Small intestine (tissue), 16 donors: ENCODE measurements at places on chromosomes 1 and 21.

DNA sequence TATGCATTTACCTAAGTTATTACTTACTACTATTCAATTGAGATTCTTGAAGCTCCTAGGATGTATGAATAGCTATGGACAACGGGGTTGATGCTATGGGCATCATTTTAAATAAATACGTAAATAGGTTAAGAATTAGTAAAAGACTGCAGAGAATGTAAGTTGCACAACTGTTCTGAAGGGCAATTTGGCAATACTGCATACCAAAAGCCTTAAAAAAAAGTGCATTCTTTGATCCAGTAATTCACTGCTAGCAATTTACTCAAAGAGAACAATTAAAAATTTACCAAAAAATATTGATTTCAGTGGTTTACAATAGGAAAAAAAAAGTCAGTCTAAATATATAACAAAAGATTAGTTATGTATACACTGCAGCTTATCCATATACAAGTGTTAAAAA is 3.5 kb downstream of the ARPC5 start:
- DNase-seq = no peak

- peak; percentile 92 for DNase-seq
These were observed at the start of gene PGBD5 for GRCh38 chr1:230426246-230427093. TSS of gene PGBD5 (minus strand) at chr1:230426332. CDS start at chr1:230425928, 404 bp downstream.

DNA sequence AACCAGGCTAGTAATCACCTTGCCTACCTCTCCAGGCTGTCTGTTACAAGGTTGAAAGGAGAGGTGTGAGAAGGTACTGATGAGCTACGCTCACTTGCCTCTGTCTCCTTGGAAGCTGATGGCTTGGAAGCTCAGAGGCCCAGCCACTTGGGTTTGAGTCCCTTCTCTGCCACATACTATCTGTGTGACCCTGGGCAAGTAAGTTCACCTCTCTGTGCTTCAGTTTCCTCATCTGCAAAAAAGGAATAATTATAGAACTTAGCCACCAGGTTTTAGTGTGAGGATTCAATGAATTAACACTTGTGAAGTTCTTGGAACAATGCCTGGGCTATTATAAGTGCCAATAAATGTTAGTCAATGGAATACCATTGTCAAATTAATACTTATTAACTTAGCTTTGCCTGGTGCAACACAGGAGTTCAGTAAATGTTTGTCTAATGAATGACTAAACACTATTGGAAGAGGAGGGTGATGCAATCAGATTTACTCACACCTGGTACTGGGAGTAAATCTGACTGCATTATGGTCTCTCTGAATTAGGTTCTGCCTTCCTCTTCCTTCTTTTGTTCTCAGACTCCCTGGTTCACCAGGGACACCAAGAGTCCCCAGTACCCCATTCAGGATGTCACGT is 55.5 kb downstream of the TRABD2B start:
- peak; percentile 89 for DNase-seq

- DNase-seq = no peak
These were observed 5.3 kb upstream of the PFKL start for GRCh38 chr21:44294391-44295162.

- no peak for DNase-seq
These were observed 77.4 kb downstream of the S1PR1 start for GRCh38 chr1:101314244-101314643.

- DNase-seq = no peak
These were observed 81.1 kb upstream of the ADAR start for GRCh38 chr1:154689083-154689482.

DNA sequence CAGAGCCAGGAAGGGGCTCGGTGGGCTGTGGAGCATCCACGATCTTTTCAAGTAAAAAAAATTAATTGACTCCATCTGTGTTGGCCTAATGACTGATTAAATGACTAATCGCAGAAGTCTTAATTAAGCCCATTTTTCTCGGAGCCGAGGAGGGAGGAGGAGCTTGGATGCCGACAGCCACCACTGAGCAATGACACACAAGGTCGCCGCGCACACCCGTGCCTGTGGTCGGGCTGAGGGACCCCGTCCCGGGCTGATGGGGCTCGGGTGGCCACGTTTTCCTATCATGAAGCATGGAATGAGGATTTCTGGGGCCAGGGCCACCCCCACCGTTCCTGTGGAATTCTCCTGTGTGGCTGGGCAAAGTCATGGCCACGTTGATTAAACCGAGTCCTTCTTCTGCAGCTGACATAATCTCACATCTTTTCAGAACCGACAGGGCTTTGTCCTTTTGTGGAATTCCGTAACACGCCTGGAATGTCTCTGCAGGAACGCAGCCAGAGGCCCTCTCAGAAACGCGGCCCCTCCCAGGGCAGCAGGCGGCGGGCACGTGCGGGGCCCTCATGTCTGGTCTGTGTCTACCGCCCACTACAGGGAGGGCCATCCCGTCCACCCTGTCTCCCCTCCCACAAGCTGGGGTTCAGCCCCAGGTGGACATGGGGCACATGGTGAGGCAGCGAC is 60.7 kb downstream of the MORN1 start:
- peak; percentile 32 for DNase-seq

DNA sequence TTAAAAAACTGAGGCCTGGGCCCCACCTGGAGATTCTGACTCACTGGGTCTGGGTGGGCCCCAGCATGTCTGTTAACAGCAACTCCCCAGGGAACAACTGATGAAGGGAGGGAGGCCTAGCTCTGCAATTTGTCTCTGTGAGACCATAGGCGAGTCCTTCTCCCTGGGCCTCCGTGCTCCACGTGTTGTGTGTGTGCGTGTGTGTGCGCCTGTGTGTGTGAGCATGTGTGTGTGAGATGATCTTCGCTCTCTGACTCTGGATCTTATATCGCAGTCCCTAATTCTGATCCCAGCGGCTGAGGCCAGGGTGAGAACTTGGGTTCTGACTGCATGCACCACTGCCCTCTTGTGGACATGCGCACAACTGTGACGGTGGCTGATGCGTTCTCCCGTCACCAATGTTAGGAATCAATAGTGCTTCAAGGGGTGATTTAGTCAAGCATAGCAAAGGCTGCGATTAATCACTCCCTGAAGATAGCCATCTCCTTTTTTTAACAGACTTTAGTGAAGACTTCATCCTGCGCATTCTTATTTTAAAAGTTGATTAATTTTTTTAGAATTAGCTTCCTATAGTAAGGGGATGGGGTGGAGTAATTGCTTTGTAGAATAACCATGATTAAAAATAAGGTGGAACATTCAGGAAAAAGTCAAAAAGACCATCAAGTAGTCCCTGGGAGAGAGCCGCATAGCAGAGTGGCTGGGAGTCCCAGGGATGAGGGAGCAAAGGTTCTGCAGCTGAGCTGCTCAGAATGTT is 62.4 kb upstream of the USP24 start:
- DNase-seq = peak; percentile 84

GRCh38 chr1:172758259-172758658 is 99.4 kb downstream of the FASLG start:
- no peak for DNase-seq

GRCh38 chr1:172429331-172430127 is 9.0 kb downstream of the C1orf105 start:
- peak; percentile 71 for DNase-seq

DNA sequence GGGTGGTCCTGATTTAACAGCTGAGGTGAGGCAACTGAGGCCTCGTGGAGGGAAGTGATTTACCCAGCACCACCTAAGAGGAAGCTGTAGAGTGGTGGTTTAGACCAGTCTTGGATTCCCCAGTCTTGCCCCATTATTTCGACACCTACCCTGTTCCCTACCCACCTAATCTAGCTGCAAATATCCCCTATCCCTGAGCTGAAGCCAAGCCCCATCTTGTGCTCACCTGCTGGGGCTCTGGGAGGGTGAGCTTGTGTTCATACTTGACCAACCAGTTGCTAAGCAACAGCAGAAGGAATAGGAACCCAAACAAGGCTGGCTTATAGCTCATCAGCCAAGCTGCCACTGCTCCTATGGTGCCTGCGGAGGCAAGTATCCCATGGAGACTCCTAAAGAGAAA is 2.0 kb downstream of the TEX46 start:
- peak; percentile 11 for DNase-seq
